Activated CD8-positive, alpha-beta memory T cell treated with anti-CD3 and anti-CD28 coated beads for 4 hours (primary cell): ENCODE measurements at places on chromosomes 6 and 20.

GRCh38 chr6:129416337-129416990, 293.5 kb downstream of the ARHGAP18 start:
- DNase-seq: no peak

- no peak for DNase-seq
Observed at GRCh38 chr20:20562507-20562906, 149.9 kb downstream of the RALGAPA2 start.

DNA sequence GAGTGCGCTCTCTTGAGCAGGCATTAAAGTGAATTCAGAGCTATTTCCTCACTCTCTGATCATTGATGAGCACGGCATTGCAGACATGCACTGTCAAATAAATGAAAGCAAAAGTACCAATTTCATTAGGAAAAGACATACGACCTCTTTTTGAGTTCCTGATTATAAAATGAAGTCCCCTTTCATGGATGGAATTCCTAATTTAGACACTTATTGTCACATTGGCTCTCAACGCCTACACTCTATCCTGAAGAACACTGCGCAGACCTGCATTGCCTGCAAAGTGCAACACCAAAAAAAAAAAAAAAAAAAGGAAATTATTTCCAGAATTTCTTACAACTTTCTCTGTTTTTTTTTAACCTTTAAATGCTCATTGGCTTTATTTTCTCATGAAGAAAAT, 1.6 kb downstream of the ADGRB3 start:
- no peak for DNase-seq

DNA sequence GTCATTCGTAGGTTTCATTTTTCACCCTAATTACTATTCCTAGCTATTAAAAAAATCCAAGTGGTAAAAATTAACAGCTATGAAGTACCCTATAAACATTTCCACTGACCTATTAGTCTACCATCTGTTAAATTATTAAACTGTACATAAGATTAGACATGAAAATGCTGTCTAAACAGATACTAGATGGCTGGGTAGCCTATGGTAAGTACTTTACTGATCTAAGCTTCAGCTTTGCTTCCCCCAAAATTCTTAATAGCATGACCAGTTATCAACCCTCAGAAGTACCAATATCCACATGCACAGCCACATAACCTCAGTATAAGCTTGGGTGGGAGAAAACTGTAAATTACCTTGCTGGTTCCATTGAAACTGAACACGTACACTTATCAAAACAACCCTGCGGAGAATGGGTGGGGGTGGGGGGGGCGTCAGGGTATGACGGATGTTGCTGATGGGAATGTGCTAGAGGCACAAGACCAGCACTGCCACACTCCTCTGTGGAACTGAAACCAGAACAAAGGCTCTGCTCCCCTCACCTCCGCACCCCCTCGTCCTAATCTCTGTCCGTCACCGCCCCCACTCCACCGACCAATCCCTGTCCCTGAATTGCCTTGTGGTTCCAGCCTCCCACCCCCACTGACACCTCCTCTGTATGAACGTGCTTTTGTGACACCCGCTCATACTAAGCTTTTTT, 45.3 kb downstream of the B4GALT5 start:
- DNase-seq: peak; percentile 59

DNA sequence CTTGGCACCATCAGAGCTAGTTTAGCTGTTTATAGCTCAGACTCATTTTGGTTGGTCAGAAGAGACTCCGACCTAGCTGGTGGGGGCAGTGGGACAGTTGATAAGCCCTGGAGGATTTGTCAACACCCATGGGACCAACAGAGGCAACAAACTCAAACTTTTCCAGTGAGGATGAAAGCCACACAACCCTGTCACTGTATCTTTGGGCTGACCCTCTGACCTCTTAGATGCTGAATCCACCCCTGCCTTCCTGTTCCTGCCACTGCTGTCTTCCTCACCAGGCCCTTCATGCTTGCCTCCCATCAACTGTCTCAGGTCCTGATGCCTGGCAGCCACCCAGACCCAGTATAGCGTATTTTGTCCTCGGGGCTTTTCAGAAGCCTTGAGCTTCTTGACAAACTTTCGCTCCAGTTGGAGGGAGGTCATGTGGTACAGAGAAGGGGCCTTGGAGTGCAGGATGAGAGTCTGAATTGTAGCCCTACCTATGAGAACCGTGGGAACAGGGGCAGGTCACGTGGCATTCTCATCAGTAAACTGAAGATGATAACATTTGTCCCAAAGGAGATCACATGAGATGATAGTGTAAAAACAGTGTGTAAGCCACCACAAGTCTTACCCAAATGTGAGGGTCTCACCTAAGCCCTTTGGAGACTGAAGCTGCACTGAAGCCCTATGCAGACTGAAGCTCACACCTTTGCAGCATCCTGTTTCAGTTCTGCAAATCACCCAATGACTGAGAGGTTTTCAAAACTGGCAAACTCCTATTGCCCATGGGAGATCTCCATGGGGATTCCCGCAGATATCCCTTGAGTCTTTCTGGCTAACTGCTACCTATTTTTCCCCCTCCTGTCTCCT, 72.0 kb upstream of the F13A1 start:
- no peak for DNase-seq

DNA sequence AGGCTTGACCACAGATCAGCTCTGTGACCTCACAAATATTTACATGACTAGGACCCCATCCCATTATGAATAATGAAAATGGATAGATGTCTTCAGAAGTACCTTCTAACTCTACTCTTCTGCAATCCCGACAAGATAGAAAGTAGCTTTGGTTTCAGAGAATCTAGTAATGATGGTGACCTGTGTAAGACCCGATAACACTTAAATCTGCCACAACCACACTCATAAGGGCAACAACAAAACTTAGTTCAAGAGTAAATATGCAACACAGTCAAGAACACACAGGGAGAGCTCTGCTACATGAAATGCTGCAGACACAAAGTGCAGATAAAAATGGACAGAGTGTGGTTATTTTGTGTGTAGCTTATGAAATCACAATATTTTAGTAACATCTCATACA, 9.6 kb downstream of the CHD6 start:
- no peak for DNase-seq

DNA sequence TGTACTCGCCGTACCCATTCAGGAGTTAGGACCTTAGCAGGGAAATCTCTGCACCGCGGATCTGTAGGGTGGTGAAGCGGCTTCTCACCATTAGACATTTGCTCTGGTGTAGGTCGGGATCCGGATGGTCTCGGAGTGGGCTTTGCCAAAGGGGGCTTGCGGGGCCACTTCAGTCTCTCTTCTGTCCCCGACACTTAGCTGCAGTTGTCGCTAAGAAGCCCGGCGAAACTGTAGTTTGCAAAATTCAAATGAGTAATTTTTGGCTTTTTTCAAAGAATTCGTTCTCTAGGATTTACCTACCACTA, 433 bp downstream of the QRSL1 start:
- no peak for DNase-seq

DNA sequence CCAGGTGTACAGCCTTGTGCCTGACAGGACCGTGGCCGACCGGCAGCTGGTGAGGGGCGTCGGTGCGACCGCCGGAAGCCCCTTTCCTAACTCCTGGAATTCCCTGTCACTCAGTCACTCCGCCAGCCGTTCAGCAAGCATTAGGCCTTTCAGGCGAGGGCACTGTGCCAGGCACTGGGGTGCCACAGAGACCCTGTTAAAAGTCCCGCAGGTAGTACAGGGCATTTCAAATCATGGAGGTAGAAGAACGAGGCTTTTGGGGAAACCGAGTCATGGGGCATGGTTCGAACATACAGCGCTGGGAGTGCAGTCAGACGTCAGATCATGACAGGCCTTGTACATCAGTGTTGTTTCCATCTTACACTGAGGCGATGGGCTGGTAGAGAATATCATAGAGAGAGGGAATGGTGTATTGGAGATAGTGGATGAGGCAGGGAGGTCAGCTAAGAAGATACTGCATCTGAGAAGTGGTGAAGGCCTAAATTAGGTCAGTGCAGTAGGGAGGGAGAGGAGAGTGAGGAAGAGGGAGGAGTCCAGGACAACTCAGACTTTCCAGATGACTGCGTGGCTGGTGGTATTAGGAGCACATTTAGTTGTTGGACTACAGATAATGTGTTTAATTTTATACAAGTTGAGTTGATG, 892 bp upstream of the DXO start:
- no peak for DNase-seq

- no peak for DNase-seq
Observed at GRCh38 chr6:24524805-24525204, 30.0 kb downstream of the ALDH5A1 start.

DNA sequence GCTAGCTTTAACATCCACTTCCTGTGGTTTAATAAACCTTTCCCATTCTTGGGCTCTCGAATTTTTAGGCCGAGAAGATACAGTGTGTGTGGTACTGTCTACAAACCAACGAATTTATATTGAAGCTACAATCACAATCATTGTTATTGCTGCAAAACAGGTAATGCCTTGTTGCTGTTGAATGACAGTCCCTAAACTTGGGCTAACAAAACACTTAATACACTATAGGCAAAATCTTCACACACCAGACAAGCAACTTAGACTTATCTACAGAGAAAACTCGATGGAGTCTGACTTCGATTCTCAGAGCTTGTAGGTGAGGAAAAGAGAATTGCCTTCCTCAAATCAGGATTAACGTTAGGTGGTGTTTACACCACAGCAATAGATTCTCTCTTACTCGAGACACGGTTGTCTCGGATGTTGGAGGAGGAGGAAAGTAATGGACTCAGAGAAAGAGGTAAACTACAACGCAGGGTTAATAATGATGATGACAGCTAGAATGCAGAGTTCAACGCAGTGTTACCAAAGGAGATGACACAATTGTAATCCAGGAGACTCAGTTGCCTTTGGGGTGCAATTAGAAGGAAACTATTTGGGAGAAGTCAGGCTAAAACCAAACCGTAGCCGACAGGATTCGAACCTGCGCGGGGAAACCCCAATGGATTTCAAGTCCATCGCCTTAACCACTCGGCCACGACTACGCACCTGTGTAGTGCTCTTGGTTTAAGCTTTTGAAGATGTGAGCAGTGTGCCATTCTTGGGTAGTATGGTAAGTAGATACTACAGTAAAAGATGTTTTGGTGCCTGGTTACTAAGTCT, 32.5 kb upstream of the ZNF184 start:
- no peak for DNase-seq
